Activated CD4-positive, alpha-beta T cell treated with anti-CD3 and anti-CD28 coated beads for 48 hours (primary cell): ENCODE measurements at places on chromosomes 3 and 15.

DNA sequence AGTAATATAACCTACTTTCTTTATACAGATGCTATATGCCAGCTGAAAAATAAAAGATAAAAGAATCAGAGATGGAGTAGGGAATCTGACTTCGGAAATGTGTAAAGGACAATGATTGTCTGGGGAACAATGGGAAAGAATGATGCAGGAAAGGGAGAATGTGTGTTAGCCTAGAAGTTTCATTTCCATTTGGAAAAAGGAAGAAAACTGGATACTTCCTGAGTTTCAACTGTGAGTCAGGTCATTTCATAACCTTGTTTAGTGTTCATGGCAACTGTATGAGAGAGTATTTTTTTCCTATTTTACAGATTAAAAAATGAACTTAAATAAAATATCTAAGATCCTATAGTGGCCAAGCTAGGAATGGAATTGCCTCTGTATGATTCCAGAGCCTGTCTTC is 261.3 kb upstream of the NECTIN3 start:
- no peak for DNase-seq

GRCh38 chr15:65841121-65841930 is 28.0 kb upstream of the RAB11A start:
- DNase-seq: no peak

GRCh38 chr3:151293127-151293526 is 14.8 kb upstream of the P2RY14 start:
- no peak for DNase-seq

DNA sequence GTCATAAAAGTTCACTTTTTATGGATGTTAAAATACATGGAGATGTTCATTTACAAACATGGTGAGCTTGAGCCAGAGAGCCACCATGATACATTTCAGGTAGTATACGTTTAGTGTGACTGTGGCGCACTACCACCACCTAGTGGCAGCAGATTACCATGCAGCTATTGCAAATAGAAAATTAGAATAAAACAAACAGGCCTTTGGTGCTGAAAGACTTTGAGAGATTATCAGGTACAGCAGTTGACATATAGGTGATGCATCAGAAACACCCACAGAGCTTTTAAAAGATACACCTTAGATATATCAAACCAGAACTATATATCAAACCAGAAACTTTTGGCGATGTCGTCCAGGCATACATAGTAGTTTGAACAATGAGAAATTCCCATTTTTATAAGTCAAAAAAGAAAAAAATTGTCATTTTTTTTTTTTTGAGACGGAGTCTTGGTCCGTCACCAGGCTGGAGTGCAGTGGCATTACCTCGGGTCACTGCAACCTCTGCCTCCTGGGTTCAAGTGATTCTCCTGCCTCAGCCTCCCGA is 42.0 kb upstream of the ICE2 start:
- DNase-seq: peak; percentile 89

- no peak for DNase-seq
These were observed 61.1 kb downstream of the MLH1 start for GRCh38 chr3:37054370-37054769.

DNA sequence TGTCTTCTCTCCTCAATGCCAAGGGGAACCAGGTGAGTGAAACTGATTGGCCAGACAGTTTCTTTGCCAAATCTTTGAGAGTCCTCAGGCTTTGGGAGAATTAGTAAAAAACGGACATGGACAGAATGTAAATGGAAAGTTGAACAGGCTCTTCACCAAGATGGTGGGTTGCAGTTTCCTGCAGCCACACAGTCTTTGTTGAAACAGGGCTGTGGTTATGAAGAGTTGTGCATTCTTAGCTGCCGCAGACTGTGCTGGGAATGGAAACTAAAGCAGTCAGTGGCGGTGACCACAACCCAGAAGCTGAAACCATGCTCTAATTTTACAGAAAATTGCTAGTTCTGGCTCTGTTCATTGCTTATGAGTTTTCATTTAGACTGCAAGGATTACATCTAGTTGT is 42.1 kb upstream of the TASOR start:
- peak; percentile 73 for DNase-seq

DNA sequence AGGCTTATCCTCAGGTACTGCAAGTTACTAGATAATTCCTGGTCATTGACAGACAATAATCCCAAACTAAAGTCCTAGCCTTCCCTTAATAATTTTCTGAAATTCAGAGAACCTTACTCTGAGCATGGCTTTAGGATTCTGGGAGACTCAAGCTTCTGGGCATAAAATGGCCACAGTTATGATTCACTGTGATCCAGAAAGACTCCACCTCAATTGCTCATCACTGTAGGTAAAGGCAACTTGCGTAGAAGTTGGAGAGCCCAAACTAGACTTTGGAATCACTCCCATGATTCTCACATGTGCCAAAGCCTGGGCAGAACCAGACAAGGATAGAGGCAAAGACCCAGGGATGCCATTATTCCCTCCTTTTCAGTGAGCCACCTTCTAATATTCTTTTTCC is 195.3 kb downstream of the OSBPL10 start:
- no peak for DNase-seq

GRCh38 chr15:80055933-80056332 is 3.5 kb upstream of the ZFAND6 start:
- DNase-seq: no peak

DNA sequence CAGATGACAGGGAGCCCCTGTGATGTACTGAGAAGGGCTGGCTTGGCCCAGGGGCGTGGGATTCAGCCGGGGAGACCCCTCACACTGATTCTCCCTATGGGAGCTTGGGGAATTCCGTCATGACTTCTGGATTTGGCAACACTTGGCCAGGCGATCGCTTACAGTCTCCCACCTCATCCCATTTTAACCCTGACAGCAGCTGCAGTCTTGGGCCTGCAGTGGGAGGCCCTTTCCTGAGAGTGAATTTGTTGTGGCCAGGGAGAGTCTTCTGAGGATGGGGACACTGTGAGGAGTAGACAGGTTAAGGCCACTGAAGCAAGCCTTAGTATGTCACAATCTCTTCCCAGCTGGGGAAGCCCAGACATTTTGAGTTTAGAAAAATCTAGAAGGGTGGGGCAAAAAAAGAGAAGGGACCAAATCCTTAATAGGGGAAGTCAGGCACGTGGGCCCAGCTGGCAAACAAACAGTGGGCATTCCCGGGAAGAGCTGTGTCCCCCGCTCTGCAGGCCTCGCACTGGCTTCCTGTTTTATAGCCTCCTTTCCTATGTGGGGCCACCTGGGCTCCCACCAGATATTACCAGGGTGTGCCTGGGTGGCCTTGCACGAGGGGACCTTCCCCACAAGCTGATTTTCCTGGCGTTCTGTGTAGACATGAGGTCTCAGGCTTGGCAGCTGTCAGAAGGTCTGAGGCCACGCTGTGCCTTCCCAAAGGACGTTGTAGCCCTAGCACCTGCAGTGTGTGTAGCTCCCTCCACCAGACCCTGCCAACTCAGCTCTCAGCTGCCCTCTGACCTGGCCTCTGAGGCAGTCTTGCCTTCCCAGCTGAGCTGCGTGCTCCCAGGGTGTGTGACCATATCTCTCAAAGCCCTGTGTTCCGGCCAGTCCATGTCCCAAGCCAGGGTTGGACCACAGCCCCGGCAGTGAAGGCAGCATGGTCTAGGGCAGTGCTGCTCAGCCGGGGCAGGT is 64.5 kb downstream of the FEM1B start:
- DNase-seq: no peak

GRCh38 chr15:77036537-77037387 is 34.1 kb downstream of the TSPAN3 start:
- no peak for DNase-seq

DNA sequence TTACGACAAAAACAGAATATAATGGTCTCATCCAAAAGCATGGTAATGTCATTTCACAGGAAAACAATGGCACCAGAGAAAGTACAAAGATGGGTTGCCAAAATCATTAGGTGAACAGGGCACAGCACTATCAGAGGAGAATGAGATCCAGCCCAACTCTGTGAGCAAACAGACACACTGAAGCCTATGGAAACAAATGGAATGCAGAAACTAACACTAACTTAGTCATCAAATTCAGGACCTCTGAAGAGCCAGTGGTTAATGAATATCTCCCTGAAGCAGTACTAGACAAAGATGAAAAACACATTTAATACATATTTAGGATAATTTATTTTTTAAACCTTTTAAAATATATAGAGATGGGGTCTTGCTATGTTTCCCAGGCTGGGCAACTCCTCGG is 14.6 kb upstream of the RPS17 start:
- no peak for DNase-seq

DNA sequence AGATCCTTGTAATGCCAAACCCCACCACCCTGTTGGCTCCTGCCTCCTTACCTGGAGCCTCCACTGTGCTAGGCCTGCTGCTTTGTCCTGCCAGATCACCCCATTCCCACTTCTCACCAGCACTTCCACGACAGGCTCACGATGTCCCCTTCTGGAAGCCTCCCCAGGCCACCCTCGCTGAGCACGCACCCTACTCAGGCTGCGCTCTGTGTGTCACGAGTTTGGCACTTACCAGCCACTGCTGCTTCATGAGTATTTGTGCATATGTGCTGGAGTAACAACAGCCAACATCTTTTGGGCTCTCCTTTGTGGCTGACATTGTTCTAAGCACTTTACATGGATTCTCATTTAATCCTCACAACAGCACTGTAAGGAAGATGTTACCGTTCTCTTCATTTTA is 58.1 kb downstream of the PDIA5 start:
- DNase-seq: no peak

DNA sequence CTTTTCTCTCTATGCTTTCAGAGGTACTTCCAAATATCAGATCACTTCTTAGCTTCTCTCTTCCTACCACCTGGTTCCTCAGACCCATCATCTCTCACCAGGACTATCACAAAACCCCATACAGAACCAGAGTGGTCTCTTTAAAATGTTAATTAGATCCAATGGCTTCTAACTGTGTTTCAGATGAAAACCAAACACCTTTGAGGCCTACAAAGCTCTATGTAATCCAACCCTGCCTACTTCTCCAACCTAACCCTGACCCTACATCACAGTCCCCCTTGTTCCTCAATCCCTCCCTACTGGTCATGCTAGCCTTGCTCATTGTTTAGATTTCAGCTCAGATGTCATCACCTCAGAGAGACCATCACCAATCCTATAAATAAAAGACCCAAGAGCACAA is 34.8 kb downstream of the SUMF1 start:
- no peak for DNase-seq
